ENCODE measurements at places on chromosomes 5 and 9. TPM values are rescaled to one million over a fixed set of nuclear protein-coding genes. Genes with fewer than 3 reads are reported as not detected.

DNA sequence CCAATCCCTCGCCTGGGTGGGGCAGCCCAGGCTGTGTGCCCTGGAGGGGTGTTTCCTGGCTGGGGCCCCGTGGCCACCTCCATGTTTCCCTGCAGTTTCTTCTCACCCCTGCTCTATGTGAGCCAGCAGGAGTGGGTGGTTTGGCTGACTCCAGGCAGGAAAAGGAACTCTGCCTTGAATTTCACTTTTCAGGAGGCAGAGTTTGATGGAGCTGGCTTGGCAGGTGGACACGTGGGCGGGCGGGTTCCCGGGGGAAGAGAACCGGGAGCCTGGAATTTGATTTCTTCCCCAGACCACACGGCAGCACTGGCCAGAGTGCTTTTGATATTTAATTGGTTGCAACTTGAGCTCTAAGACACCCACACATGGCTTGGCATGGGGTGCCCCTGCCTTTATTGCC lies 119.8 kb upstream of the PANK3 start:
- H3K4me3 ChIP-seq: no peak overlapping the region
- H3K27ac ChIP-seq: no peak overlapping the region
- no peaks in the 10 kb centered on the region for H3K4me1 ChIP-seq
- no peaks in the 10 kb centered on the region for H3K27me3 ChIP-seq
- DNase-seq: no peak
- no peaks in the 10 kb centered on the region for H3K36me3 ChIP-seq

- H3K4me3 ChIP-seq: no peak overlapping the region
- H3K27ac ChIP-seq: no peak overlapping the region
- H3K27me3 ChIP-seq: no peaks in the 10 kb centered on the region
- peaks cover 8% of the 10 kb centered on the region for H3K4me1 ChIP-seq
These were observed 41.6 kb downstream of the ADAMTS12 start for GRCh38 chr5:33850100-33850594.

GRCh38 chr5:39169081-39169480 lies 50.3 kb downstream of the FYB1 start:
- no peaks in the 10 kb centered on the region for H3K27me3 ChIP-seq
- no peak for DNase-seq
- peaks cover 97% of the 10 kb centered on the region for H3K4me1 ChIP-seq

DNA sequence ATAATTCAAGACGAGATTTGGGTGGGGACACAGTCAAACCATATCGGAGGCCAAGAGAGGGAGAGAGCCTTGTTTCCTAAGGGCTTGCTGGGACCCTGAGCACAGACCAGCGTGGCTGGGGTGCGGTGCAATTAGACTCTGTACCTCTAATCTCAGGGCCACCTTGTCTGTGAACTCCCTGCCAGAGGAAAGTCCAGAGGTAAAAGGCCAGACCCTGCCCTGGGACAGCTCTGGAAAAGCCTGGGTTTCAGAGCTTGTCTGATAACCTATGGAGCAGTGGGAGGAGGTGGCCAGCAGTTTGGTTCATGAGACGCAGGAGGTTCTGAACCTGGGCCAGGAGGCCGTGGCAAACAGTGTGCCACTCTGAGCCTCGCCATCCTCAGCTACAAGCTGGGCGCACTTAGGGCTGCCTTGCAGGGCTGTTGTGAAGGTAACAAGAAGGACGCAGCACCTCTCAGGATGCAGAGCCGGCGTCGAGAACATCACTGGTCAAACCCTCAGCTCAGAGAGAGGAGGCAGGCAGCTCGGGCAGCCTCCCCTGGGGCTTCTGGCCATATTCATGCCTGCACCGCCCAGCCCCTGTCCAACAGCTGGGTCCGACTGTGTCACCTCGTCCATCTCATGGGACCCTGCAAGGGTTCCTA lies 4.8 kb upstream of the DOLPP1 start:
- no peak overlapping the region for H3K4me3 ChIP-seq
- H3K27me3 ChIP-seq: no peaks in the 10 kb centered on the region

DNA sequence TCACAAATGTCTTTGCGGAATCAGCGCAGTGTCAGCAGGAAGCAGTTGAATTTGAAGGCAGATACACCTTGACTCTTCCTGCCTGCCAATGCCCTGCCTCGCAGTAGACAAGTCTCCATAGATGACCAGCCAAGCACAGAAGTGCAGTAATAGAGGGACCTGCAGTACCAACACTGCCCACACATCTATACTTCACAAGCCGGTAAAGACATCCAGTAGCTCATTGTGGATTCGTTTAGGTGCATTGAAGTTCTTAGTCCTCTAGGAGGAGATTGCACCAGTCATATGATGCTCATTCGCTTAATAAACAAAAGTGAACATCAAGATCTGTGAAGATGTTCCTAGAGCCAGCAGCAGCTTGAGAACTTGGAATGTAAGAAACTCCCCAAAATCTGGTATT lies 7.1 kb upstream of the IFNA2 start:
- peaks cover 7% of the 10 kb centered on the region for H3K27me3 ChIP-seq
- peaks cover 4% of the 10 kb centered on the region for H3K4me1 ChIP-seq
- DNase-seq: no peak
- H3K4me3 ChIP-seq: no peak overlapping the region
- no peaks in the 10 kb centered on the region for H3K36me3 ChIP-seq

DNA sequence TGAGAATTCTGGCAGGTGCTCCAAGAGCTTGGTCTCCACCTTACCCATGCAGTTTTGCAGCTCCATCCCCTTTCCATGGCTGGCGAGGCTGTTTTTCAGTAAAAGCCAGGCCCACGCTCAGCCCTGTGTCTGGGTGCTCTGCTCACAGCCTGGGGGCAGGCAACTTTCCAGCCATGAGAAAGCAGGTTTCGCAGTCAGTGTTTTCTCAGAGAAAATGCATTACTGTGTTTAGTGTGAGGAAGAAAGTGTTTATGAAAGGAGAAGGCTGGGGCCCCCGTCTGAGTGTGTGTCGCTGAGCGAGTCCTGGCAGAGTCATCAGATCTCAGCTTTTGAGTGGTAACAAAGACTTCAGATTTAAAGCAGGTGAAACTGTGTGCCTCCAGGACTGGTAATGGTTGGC lies 248.1 kb downstream of the IRX1 start:
- H3K4me3 ChIP-seq: no peak overlapping the region
- no peaks in the 10 kb centered on the region for H3K36me3 ChIP-seq
- H3K27me3 ChIP-seq: no peaks in the 10 kb centered on the region
- H3K27ac ChIP-seq: no peak overlapping the region
- DNase-seq: no peak

GRCh38 chr5:2755681-2756171 lies 4.2 kb upstream of the IRX2 start:
- no peak for DNase-seq
- no peaks in the 10 kb centered on the region for H3K36me3 ChIP-seq
- H3K4me1 ChIP-seq: no peaks in the 10 kb centered on the region
- no peaks in the 10 kb centered on the region for H3K27me3 ChIP-seq
- H3K27ac ChIP-seq: no peak overlapping the region
- no peak overlapping the region for H3K4me3 ChIP-seq

- no peaks in the 10 kb centered on the region for H3K27me3 ChIP-seq
- DNase-seq: no peak
- H3K4me3 ChIP-seq: no peak overlapping the region
- H3K36me3 ChIP-seq: no peaks in the 10 kb centered on the region
These were observed 269.1 kb upstream of the ACTBL2 start for GRCh38 chr5:57751710-57752109.

- DNase-seq: no peak
- no peaks in the 10 kb centered on the region for H3K36me3 ChIP-seq
- no peaks in the 10 kb centered on the region for H3K4me1 ChIP-seq
- no peak overlapping the region for H3K4me3 ChIP-seq
- no peak overlapping the region for H3K27ac ChIP-seq
These were observed 642.3 kb downstream of the DMRTA1 start for GRCh38 chr9:23088932-23089364.

DNA sequence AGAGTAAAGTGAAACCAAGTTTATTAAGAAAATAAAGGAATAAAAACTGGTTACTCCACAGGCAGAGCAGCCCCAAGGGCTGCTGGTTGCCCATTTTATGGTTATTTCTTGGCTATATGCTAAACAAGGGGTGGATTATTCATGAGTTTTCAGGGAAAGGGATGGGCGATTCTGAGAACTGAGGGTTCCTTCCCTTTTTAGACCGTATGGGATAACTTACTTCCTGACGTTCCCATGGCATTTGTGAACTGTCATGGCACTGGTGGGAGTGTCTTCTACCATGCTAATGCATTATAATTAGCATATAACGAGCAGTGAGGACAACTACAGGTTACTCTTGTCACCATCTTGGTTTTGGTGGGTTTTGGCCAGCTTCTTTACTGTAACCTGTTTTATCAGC lies 323.9 kb upstream of the PTGER4 start:
- DNase-seq: no peak
- H3K27me3 ChIP-seq: no peaks in the 10 kb centered on the region
- H3K4me1 ChIP-seq: peaks cover 9% of the 10 kb centered on the region
- H3K27ac ChIP-seq: no peak overlapping the region
- H3K36me3 ChIP-seq: no peaks in the 10 kb centered on the region
- H3K4me3 ChIP-seq: no peak overlapping the region

GRCh38 chr5:28499766-28500290 lies 1461.4 kb upstream of the CDH9 start:
- H3K27me3 ChIP-seq: no peaks in the 10 kb centered on the region
- no peak overlapping the region for H3K4me3 ChIP-seq
- no peak for DNase-seq
- no peaks in the 10 kb centered on the region for H3K4me1 ChIP-seq
- no peaks in the 10 kb centered on the region for H3K36me3 ChIP-seq

GRCh38 chr9:15220658-15221318 lies 86.2 kb downstream of the TTC39B start:
- H3K27me3 ChIP-seq: no peaks in the 10 kb centered on the region
- DNase-seq: no peak
- no peaks in the 10 kb centered on the region for H3K4me1 ChIP-seq
- no peak overlapping the region for H3K4me3 ChIP-seq
- no peak overlapping the region for H3K27ac ChIP-seq
- H3K36me3 ChIP-seq: peaks cover 13% of the 10 kb centered on the region

DNA sequence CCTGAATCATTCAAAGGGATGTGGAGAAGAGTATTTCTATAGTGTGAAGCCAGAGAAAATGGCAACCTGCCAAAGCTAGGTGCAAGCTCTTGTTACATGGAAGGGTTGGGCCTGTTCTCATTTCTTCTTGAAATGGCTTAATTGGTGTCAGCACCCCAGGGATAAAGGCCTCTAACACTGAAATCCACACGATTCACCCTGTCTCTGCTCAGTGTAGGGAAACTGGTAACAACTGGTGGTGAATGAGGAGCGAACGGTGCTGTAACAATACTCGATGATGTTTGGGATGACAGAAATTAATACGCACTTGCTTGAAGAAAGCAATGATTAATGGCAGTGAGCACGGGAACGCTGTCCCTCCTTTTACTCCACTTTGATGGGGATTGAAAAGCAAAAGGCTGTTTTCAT lies 16.2 kb downstream of the PBX3 start:
- H3K27me3 ChIP-seq: no peaks in the 10 kb centered on the region
- no peak for DNase-seq
- no peak overlapping the region for H3K4me3 ChIP-seq
- no peak overlapping the region for H3K27ac ChIP-seq

GRCh38 chr9:101437806-101438232 lies 2.2 kb upstream of the ALDOB start:
- no peaks in the 10 kb centered on the region for H3K4me1 ChIP-seq
- H3K27ac ChIP-seq: no peak overlapping the region
- H3K27me3 ChIP-seq: no peaks in the 10 kb centered on the region
- no peaks in the 10 kb centered on the region for H3K36me3 ChIP-seq
- no peak overlapping the region for H3K4me3 ChIP-seq

- H3K27ac ChIP-seq: no peak overlapping the region
- H3K4me3 ChIP-seq: no peak overlapping the region
- no peaks in the 10 kb centered on the region for H3K27me3 ChIP-seq
- no peaks in the 10 kb centered on the region for H3K4me1 ChIP-seq
- H3K36me3 ChIP-seq: no peaks in the 10 kb centered on the region
- no peak for DNase-seq
These were observed 21.4 kb downstream of the GLRA1 start for GRCh38 chr5:151903243-151903653.

GRCh38 chr5:95627971-95628810 lies 8.3 kb downstream of the GPR150 start:
- no peak overlapping the region for H3K27ac ChIP-seq

- no peaks in the 10 kb centered on the region for H3K27me3 ChIP-seq
- no peaks in the 10 kb centered on the region for H3K36me3 ChIP-seq
- DNase-seq: no peak
- H3K27ac ChIP-seq: no peak overlapping the region
- H3K4me3 ChIP-seq: no peak overlapping the region
- no peaks in the 10 kb centered on the region for H3K4me1 ChIP-seq
These were observed 146.8 kb downstream of the ATPSCKMT start for GRCh38 chr5:10102706-10103497.

DNA sequence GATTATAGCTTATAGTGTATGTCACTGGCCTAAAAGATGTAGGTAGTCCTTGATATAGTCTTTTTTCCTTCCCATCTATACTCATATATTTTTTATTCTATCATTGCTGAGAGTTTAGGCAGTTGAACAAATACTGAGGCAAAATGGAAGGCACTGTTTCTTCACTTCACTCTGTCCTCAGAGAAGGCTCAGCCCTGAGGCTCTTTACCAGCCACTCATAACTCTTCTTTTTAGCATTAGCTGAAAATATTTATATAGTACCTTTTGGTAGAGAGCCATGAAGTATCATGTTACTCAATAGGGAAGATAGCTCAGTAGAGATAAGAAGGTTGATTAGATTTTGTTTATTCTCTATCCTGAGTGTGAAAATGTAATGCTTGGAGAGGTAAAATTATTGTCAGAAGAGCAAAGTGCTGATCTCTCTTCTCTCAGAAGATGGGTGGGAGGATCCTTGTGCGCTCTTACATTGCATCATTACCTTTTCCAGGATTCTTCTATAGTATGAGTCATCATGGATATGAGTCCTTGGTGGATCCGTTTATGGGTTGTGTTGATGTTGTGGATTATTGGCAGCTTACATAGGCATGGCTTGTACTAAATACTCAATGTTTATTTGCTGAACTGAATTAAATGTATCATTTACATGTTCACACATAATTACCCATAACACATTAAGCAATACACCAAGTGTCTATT lies 88.1 kb downstream of the ANXA1 start:
- H3K4me1 ChIP-seq: no peaks in the 10 kb centered on the region
- no peaks in the 10 kb centered on the region for H3K27me3 ChIP-seq
- no peak for DNase-seq
- no peaks in the 10 kb centered on the region for H3K36me3 ChIP-seq
- H3K4me3 ChIP-seq: no peak overlapping the region

DNA sequence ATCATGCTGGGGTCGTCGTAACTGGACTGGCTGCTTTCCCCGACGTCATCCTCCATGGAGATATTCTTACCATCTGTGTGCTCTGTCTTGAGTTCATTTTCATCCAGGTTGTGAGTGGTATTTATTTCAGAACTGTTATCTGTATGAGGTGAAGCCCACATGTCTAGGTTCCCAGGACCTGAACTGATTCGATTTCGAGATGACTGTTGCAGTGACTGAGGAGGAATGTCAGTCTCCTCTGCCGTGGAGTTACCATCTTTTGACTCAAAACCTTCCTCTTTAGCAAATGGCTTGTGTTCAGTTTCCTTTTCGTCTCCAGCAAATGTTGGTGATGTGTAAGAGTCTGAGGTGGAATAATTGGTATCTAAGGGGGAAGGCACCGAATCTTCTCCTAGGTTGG lies 55.2 kb upstream of the PCA3 start:
- H3K27ac ChIP-seq: no peak overlapping the region
- DNase-seq: no peak
- H3K36me3 ChIP-seq: no peaks in the 10 kb centered on the region
- no peak overlapping the region for H3K4me3 ChIP-seq

Gene ADAMTSL2
- not detected for total RNA-seq

Gene LHFPL2
- 0.84 TPM for total RNA-seq

Gene PCDHGA7
- total RNA-seq: not detected

Gene NKD2
- 0.20 TPM for total RNA-seq

Gene TMEM38B
- 19.2 TPM for total RNA-seq

Gene ADAMTS16
- total RNA-seq: not detected

Gene AQP3
- 9.3 TPM for total RNA-seq

Gene PDE8B
- total RNA-seq: not detected

Gene PDZD2
- 0.15 TPM for total RNA-seq

Gene FER
- 10.6 TPM for total RNA-seq

Measured in CD8-positive, alpha-beta memory T cell (primary cell).